ENCODE measurements at places on chromosomes 6 and 20.

DNA sequence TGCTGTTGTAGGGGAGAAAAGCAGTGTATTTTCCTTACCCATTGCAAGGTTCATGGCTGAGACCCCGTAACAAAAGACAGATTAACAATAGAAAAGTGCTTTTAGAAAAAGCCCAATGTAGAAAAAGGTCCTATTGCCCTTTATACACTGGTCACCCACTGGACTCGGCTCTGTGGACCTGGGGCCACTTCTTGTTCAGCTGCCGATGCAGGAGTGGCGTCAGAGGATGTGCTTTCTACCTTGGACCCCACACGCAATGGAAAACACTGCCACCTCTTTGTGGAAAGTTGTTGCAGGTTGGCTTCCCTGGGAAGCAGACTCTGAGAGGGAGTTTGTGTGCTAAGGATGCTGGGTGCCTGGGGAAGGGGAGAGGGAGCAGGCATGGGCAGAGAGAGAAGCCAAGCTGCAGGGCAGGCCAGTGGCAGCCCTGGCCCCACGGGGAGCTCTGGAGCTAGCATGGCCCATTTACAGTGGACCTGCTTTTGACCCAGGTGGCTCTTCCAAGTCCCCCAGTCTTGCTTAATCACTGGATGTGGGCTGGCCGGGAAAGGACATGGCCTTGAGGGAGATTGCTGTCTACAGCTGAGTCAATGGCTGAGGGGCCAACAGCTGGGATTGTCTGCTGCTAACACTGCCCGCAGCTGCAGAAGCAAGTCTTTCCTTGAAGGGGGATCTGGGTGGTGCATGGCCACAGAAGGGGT, 142.9 kb downstream of the CDC5L start:
- DNase-seq = no peak

DNA sequence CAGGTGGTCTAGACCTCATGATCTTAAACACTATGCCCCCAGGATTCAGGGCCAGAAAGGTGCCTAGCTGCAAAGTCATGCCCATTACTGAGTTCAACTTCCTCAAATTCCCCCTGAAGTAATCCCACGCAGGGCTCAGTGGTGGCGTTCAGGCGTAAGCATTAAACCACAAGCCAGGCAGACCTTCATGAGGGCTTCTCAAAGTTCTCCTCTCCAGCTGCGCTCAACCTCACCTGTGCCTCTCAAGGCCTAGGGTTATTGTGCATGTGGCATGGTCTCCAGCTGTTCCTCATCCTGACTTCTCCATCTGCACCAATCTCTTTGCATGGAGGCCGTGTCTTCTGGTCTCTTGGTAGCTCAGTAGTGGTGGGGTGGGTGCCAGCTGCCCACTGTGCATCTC, 113.6 kb downstream of the TSHZ2 start:
- DNase-seq = no peak

DNA sequence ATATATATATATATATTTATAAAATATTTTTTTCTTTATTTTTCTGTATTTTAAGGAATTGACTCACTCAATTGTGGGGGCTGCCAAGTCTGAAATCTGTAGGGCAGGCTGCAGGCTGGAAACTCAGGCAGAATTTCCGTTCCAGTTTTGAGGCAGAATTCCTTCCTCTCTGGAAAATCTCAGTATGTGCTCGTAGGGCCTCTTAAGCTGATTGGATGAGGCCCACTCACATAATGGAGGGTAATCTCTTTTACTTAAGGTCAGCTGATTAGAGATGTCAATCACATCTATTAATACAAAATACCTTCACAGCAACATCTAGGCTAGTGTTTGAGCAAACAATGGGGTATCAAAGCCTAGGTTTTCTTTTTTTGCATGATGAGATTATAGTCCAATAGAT, 244.7 kb upstream of the RNF24 start:
- no peak for DNase-seq

- DNase-seq = no peak
These were observed 2.0 kb downstream of the HEY2 start for GRCh38 chr6:125751334-125751916.

DNA sequence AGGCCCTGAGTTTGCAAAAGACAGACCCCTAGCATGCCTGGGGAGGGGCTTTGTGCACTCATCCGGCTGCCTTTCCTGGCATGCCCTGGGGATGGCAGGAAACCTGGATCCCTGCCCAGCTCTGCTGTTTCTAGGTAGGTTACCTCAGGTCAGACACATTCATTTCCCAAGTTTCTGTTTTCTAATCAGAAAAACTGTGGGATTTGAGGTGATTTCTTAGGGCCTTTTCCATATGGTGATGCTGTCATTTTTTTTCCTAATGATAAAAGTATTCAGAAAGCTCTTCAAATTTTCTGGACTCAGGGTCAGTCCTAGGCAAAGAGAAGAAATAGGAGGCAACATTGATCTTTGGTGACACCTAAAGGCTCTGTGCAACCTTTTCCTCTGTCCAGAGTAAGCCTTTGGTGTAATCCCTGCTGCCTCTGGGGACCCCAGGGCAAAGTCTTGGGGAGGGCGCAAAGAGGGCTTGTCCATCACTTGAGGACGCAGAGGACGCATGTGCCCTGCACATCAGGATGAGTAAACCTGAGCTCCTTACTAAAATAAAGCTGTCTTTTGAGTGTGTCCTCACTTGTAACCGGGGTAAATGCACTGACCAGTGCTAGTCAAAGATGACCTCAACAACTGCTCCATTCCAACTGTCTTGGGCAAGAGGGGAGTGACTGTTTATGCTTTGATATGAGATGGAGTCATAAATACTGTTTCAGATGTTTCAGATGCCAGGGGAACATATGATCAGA, 13.5 kb upstream of the TRAM2 start:
- peak; percentile 90 for DNase-seq

All from HS-27A (cell line).